ENCODE measurements at places on chromosomes 7 and 10.

DNA sequence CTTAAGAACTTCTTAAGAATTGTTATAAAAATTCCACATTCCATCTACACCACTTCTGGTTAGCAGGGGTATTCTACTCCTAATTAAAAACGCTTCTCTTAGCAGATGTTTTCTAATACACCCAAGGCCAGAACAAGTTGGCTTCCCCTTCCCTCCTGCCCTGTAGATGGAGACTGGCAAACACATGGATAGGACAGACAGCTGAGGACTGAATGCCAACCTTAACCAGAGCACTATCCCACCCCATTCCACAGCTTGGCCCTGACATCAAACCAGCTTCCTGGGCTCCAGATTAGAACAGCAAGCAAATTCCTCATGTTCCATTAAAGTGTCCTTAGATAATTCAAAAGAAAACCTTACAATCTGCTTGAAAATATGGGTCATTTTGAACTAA is 56.6 kb upstream of the IL6 start:
- DNase-seq = no peak

DNA sequence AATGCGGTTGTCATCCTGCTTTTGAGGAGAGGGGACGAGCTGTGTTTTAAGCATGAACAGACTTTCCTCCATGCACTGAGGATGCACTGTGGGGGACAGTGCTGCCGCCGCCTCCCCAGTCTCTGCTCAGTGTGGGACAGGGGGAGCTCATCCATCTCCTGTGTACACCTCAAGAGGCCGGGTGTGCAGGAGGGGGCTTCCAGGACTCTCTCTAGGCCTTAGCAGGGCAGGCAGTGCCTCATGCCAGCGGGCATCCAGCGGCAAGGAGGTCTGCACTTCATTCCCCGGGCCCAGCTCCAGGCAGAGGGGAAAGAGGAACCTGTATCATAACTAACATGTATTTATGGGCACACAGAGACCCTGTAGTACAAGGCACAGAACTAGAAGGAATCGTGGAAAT is 89.7 kb downstream of the DIP2C start:
- DNase-seq = no peak

GRCh38 chr10:119737039-119737663 is 11.3 kb downstream of the INPP5F start:
- DNase-seq = no peak

DNA sequence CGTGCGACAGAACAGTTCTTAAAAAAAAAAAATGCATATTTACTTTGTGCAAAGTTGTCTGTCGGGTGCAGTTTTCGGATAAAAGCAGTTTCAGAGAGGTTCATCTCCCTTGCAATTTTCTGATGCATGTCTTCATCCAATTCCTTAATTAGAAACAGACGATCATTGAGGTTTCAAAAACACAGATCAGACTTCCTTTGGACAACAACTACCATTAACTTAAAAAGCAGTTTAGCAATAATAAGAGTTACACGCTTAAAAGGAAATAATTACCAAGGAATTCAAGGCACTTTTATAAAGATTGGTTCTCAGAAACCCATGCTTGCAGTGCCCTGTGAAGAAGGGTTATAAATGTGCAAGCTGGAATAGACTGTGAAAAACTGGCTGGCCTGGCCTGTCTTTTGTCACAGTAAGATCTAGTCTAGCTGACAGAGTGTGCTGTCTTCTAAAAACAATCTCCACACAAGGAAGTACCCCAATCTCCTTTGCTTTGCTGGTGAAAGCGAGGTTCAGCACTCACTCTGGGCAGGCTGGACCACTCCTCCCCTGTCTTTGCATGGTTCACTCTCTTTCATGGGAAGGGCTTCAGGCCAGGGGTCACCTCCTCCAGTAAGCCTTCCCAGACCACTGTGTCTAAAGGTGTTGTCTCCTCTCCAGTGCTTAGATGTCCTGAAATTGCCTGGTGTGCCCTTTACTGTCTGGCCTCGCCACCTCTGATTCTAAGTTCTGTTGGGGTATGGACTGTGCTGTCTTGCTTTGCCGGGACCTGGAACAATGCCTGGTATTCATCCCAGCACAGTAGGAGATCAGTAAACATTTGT is 34.8 kb upstream of the HNRNPH3 start:
- DNase-seq = no peak

GRCh38 chr10:118734475-118734874 is 20.3 kb downstream of the CACUL1 start:
- no peak for DNase-seq
